ENCODE measurements at places on chromosomes 2 and 18.
A peak's percentile ranks its signal among the peaks of the same experiment; 100 is the strongest.

DNA sequence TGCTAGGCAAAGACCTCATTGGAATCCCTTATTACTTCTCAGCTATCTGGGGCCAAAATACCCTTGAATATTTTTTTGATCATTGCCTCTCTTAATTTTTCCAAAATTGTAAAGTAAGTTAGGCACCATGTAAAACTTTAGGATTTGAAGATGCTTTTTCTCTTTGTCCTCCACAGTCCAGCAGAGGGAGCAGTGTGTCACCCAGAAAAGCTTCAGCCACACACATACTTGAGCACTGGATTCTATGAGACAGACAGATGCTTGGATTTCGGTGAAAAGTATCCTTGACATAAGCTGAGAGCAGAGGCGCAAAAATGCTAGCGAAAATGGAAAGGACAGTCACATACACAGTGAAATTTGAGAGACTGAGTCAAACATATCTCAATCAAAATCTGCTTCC lies 74.7 kb upstream of the KCNJ3 start:
- DNase-seq = no peak

GRCh38 chr2:106523976-106524665 lies 37.0 kb downstream of the CD8B2 start:
- DNase-seq = no peak

DNA sequence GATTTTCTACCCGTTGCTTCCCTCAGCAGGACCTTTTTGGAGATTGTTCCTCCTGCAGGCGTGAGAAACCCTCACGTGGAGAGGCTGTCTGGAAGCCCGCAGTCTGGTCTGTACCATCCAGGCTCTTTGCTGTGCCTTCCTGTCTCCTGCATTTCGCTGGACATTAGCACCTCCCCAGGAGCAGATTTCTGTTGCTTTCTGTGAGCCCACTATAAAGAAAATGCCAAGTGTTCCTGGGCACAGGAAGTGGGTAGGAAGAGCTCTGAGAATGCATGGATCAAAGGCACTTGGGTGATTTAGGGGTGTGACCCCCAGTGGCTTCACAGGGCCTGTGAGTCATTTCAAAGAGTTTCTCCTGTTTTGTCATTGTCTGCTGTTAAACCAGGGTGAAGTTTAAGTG lies 27.3 kb downstream of the SPTBN1 start:
- DNase-seq = no peak

- no peak for DNase-seq
Observed at GRCh38 chr2:27863146-27863545, 27.0 kb downstream of the RBKS start.

- no peak for DNase-seq
Observed at GRCh38 chr2:173990970-173991819, 26.0 kb upstream of the SP3 start.

- no peak for DNase-seq
Observed at GRCh38 chr2:151437630-151438029, 27.9 kb downstream of the RIF1 start.

- DNase-seq = no peak
Observed at GRCh38 chr2:112835061-112835501, 1.5 kb downstream of the IL1B start.

DNA sequence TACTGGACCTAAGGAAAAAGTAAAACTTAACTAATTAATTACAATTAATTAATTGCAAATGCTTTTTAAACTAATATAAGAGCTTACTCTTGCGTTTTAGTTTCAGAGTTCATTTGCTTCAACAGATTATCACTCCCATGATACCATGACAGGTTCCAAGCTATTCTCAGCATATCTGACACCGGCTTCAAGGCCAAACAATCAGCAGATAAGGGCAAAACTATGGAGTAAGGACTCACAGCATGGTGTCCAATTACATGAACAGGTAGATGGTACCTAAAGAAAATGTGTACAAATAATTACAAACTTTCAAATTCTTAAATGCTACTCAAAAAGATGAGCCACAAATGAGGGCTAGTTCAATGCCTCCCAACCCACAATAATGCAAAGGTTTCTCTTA lies 77.2 kb downstream of the RTTN start:
- DNase-seq = no peak

DNA sequence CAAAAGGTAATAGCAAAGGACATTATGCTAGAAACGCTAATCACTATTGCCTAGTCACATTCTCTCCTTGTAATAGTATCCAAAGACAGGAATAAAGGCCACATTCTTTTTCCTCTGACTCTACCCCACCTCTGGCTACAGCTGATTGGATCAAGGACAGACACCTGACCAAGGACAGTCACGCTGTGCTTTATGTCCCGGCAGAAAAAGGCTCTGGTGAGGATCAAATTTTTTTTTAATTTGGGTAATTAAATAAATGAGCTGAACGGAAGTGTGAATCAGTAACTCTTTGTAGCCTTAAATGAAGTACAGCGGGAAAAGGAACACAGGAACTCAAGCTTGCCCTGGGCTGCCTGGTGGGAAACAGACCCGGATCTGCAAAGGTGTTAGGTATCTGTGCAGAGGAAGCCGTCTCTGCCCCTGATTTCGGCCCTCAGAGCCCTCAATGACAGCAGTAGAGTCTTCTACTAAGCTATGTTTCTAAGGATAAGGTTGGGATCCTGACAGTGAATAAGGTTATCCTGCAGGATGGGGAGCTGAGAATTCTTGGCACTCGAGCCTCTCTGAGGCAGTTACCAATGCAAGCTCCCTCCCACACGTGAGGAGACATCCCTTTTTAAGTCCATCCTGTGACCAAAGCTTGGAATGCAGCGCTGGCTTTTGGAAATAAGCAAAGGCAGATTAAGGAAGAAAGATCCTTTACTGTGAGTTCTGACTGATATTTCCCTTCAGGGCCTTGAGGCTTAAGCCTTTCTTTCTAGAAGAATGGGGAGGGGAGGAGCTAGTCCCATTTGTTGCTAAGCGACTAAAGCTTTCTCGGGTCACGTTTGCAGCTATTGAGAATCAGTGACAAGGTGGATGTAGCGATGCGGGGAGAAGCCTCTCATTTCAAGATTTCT lies 37.8 kb upstream of the IKZF2 start:
- no peak for DNase-seq

- DNase-seq = peak; percentile 40
Observed at GRCh38 chr2:74554820-74555531, 456 bp downstream of the DOK1 start.

DNA sequence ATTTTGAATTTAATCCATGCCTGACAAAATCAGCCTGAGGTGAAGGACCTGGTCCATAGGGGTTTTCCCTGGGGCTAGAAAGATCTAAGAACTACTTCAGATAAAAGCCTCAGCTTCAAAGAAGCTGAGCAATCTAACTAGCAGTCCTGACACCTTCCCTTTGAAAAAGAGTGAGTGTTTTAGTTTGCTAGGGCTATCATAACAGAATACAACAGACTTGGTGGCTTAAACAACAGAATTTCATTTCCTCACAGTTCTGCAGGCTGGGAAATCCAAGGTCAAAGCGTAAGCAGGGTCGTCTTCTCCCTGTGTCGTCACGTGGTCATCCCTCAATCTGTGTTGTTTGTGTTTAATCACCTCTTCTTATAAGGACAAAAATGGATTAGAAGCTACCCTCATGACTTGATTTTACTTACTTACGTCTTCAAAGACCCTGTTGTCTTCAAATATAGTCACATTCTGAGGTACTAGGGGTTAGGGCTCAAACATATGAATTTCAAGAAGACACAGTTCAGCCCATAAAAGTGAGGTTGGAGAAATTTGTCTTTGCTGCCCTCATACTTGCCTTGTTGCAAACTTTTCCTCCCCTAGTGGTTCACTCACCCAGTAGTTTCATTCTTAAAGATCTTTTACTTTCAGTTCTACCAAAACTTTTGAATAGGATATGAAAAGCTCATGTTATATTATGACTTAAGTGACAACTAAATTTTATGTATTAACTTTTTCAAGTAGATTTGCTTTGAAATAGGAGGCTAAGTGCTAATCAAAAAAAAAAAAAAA lies 673.8 kb downstream of the ARHGAP15 start:
- no peak for DNase-seq

GRCh38 chr2:189369566-189369965 lies 71.7 kb upstream of the WDR75 start:
- DNase-seq = no peak

DNA sequence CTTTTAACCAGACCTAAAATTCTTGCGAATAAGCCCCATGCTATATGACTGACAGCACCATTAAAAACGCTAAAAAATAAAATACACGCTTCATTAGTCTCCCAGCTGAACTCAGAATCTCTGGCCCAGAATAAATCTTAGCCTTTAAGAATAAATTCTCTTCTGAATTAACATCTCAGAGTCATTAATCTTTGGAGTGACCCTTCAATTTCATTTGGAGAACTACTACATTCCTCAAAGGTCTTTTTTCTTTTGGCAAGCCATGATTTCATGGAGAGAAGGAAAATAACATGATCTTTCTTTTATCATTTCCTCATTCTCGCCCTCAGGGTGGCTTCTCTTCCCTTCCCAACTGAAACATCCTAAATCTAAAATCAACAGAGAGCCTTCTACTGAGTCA lies 259.0 kb downstream of the AFF3 start:
- DNase-seq = no peak

DNA sequence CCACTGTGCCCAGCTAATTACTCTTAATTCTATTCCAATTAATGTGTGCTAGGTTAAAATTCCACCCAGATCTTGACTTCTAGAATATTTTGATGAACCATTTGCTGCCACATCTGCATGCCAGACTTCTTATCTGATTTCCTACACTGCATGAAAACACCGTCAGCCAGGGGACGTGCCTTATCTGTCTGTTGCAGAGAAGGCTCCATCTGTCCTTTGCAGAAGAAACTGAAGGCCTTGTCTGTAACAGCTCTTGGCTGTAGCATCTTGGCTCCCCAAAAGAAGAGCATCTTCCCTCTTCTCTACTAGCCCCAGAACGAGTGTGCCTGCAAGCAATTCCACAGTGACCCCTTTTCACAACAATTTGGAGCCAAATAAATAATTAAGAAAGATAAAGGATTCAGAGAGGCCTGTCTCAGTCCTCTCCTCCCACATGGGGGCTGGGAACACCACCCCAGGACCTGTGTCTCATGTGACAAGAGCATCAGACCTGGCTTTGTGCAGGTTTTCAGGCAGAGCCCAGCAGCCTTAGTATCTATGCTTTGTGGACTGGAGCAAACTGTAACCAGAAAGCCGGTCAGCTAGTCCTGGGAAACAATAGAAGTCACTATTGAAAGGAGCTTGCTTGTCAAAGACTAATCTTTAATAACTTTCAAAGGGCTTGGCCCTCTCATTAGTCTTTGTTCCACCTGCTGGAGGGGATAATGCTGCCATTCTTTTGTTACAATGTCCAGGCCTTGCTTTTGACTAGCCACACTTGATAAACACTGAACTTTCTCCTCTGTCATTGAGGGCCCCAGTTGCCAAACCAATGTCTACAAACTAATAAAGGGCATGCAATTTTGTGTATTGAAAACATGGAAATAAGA lies 84.0 kb upstream of the NEUROD1 start:
- DNase-seq = no peak

GRCh38 chr2:5933669-5934068 lies 241.5 kb downstream of the SOX11 start:
- no peak for DNase-seq

DNA sequence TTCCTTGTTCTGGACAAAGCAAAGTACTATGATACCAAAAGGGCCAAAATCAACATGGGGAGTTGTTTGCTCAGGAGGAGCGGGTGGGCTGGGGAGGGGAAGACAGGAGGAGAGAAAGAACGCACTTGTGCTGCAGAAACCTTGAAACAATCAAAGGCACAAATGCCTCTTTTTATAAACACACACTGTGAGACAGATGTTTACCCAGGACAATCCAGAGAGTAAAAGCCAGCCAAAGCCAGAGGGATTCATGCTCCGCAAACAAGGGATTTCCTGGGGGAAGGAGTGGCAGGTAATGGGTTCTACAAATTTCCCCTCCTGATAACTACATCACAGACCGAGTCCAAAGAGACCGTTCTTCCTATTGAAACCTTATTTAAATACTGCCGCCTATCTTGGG lies 323.5 kb upstream of the SKOR2 start:
- no peak for DNase-seq

DNA sequence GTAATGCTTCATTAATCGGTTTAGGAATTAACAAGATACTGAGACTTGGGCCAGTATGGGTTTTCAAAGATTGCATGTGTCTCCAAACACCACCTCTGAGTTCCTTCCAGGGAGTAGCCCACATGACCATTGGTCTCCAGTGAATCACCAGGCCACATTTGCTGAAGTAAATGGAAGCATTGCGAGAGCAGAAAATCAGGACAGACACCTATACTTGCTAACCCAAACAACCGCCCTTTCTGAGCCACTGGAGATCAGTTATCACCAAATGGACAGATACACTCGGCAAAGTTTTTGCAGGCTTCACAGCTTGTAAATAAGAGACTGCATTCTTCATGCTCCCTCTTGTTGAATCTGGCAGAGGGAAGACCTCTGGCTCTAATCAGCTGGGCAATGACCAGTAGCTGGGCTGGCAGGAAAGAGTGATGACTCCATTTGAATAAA lies 40.9 kb downstream of the GATA6 start:
- no peak for DNase-seq

DNA sequence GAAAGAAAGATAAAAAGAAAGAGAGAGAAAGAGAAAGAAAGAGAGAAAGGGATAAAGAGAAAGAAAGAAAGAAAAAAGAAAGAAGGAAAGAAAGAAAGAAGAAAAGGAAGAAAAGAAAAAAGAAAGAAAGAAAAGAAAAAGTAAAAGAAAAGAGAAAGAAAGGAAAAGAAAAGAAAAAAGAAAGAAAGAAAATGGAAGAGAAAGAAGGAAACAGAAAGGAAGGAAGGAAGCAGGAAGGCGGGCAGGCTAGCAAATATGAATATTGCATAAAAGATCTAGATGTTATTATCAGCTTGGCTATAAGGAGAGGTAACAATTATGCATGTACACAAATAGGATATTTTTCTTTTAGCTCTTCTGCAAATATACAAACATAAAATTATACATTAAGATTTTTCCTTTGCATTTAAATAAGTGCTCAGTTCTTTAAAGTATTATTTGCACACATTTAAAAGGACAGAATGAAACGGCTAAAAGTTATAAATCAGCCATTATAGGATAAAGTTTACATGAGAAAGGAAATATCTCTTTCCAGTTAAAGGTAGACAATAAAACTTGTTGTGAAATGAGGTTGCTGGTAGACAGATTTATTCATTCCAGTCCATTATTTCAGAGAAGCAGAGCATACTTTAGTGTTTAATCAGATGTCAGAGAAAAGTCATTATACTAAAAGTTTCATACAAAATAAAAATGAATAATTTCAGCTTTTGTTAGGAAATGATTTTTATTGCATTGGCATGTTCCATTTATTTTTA lies 511.4 kb downstream of the KCNJ3 start:
- DNase-seq = no peak

- no peak for DNase-seq
Observed at GRCh38 chr2:157364257-157364974, 38.8 kb upstream of the ERMN start.

GRCh38 chr2:240234503-240234951 lies 94.1 kb upstream of the OTOS start:
- DNase-seq = no peak

Measured in stimulated activated naive CD8-positive, alpha-beta T cell treated with anti-CD3 and anti-CD28 coated beads, Interleukin-15, amount 100 ng/mL, for 72 hours (primary cell).